ENCODE measurements at places on chromosomes 7 and 10.

GRCh38 chr7:108660465-108660864, 90.8 kb downstream of the DNAJB9 start:
- DNase-seq = no peak

DNA sequence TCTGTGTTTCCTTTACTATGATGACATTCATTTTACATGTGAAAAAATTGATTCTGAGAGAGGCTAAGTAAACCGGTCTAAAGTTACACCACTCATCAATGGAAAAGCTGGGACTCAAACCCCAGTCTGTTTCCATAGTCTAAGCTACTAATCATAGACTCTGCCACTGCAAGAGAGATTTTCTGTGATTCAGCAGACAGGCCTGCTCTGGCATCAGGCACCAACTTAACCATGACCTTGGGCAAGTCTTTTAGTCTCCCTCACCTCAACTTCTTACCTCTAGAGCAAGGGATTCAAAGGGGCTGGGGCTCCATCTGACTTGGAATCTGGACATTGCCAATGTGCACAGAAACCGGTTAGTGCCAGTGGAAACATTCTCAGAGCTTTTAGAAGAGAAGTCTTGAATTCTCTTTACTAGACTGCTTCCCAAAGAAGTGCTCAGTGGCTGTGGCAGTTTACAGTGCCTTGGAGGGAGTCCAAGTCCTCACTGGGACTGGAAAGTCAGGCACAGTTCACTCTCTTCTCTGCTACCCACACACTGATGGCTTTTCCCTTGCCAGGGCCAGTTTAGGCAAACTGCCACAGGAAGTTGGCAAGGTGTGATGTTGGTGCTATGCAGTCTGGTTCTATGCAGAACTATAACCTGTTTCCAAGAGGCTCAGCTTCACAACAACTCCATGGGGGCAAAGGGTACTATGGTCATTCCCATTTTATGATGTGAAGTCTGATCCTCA, 4.5 kb upstream of the BLNK start:
- DNase-seq = no peak

GRCh38 chr7:109073543-109073942, 503.9 kb downstream of the DNAJB9 start:
- no peak for DNase-seq

- peak; percentile 7 for DNase-seq
These were observed 564 bp downstream of the PDSS1 start for GRCh38 chr10:26697922-26698608.

GRCh38 chr7:44448922-44449583, 41.4 kb downstream of the NUDCD3 start:
- DNase-seq = no peak

DNA sequence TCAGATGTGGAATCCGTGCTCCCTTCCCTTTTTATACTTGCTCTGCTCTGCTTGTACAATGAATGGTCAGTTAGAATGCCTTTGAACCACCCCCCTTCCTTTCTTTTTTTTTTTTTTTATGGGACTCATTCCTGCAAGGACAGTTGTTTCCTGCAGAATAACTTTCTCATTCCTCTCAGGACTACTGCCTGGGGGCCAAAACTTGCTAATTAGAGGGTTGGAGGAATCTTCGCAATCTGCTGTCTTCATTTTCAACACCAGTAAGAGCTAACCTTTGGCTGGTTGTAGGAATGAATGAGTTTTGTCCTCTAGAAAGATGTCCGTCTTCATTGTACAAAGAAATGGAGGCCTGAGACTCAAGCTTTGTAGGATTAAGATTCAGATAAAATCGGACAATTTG, 868.1 kb downstream of the LRMDA start:
- DNase-seq = no peak

DNA sequence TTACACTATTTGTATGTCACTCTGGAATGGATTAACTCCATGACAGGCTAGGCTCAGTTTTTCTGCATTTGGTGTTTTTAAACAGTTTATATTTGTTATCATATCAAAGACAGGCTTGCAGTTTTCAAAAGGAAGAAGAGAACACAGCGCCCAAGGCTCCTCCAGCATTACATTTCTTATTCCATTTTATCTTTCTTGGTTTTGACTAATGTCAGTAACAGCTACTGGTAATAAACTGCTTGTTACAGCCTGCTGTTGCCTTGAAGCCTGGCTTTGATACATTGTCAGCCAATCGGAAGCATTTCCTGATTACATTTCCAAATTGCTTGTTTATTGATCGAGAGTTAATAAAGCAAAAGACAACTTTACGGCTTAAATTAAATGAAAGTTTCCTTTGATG, 166.0 kb upstream of the MDFIC start:
- no peak for DNase-seq

GRCh38 chr10:96090463-96090800, 39.7 kb upstream of the ZNF518A start:
- DNase-seq = no peak

DNA sequence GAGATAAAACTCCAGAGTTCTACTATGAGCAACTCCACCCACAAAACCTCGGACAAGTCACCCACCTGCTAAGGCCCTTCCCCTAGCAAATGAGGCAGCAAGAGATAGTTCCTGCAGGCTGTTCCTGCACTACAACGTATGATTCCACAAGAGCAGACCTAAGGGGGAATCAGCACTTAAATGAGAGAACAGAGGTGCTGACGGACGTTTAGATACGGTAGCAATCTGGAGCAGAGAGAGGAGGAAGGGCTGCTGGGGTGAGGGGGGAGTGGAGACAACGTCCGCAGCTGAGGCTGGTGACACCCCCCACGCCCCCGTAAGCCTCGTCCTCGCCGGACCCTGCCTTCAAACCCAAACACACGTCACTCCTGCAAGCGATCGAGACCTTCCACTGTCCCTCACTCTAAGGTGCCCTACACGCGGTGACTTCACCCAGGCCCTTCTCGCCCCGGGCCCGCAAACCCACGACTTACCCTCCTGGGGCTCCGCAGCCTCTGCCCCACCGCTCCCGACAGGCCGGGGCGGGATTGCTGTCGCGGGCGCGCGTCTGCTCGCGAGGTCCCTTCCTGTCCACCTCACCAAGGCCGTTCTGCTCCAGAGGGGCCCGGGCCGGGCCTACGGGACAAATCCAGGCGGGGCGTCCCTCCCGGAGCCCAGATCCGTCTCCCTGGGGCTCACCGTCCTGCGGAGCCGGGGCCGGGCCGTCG, 635 bp downstream of the ZNF12 start:
- peak; percentile 44 for DNase-seq

GRCh38 chr7:31304446-31304845, 36.1 kb downstream of the NEUROD6 start:
- DNase-seq = no peak

GRCh38 chr10:124721330-124722045, 22.7 kb downstream of the FAM53B start:
- no peak for DNase-seq

DNA sequence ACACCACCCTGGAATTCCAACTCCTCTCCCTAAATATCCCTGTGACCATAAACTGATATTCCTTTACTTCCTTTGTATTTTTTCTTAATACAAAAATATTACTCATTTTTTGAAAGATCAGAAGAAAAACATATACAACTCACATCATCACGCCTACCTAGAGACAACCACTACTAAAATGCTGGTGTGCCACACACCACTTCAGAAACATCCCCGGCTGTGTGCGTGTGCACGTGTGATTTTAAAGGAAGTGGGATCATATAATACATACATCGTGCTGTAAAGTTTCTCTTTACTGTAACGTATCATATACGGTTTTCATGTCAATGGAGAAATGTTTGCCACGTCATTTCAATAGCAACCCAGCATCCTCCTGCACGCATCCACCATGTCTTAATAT, 76.5 kb downstream of the ITIH5 start:
- DNase-seq = no peak

DNA sequence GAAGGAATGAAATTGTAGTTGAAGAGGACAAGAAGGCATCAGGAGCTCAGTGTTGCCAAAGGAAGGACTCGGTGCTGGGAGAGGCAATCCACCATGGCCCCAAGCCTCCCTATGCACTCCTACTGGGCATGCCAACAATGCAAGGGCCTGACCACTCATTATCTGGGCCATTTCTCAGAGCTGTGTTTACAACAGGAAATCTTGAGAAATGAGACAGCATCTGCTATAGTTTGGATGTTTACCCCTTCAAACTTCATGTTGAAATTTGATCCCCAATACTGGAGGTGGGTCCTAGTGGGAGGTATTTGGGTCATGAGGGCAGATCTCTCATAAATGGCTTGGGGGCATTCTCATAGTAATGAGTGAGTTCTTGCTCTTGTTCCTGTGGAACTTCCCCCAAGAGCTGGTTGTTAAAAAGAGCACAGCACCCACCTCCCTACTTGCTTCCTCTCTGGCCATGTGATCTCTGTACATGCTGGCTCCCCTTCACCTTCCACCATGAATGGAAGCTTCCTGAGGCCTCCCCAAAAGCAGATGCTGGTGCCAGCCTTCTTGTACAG, 50.8 kb upstream of the AOAH start:
- no peak for DNase-seq

DNA sequence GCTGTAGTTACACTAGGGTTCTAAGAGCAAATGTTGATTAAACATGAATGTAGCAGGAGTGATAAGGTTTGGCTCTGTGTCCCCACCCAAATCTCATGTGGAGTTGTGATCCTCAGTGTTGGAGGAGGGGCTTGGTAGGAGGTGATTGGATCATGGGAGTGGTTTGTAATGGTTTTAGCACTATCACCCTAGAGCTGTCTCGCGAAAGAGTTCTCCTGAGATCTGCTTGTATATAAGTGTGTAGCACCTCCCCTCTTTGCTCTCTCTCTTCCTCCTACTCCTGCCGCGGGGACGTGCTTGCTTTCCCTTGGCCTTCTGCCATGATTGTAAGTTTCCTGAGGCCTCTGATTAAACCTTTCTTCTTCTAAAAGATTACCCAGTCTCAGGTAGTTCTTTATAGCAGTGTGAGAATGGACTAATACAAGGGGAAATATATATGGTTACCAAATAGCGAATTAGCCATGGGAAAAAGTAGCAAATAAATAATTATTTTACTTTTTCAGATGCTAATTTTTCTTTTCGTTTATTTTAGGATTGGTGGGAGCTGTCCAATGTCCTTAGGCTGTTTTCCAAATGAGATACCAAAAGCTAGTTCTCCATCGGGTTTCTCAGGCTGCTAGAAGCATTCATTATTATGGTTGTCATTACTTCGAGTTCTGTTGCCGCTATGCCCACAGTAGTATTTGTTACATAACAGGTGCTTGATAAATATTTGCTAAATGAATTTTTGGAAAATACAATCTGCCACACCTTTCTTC, 58.7 kb downstream of the PTEN start:
- no peak for DNase-seq

- DNase-seq = no peak
These were observed 662.5 kb downstream of the KCNMA1 start for GRCh38 chr10:76975126-76975525.

DNA sequence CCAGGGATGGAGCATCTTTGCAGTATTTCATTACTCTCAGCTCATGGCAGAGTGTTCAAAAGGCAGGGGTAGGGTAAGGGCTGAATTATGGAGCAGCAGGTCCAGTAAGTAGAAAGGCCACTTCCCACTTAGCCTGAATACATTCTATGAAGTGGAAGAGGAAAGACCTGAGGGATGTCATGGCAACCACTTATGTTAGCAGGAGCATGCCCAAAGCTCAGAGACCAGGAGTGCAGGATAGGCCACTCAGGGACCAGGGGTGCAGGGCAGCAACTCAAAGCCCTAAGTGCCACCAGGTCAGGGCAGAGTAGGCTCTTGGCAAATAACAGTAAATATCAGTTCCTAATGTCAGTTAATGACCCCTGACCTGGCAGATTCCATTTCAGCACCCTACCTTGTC, 3.6 kb downstream of the SRI start:
- DNase-seq = no peak

DNA sequence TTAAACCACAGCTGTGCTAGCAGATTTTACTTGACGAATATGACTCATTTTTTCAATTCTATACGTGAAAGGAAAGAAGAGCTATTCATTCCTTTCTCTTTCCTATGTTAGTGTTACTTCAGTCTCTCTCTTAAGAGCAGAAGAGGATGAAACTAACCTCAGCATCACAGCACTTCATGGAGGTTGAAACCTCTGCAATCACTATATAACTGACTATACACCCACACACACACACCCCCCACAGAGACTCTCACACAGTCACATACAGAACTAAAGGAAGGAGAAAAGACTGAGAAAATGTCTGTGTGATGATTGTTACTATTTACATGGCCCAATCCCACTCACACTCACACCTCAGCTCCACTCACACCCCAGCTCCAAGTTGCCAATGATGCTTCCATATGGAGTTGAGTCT, 104.2 kb downstream of the KIF20B start:
- DNase-seq = no peak

DNA sequence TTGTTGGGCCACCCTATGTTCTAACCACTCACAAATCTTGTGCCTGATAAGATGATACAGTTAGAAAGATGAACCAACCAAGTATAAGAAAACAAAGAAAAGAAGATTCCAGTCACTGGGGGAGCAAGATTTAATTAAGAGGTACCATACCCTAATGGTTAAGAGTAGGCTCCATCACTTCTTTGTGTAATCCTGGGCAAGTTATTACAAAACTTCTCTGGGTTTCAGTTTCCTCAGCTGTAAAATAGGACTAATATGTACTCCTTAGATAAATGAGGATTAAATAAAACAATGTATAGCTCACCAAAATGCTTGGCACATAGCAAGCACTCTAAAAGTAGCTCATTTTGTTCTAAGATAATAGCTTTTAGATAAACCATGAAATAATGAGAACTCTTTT, 58.5 kb downstream of the ATAD1 start:
- DNase-seq = no peak

GRCh38 chr10:128867210-128867609, 599.8 kb upstream of the MGMT start:
- DNase-seq = no peak

DNA sequence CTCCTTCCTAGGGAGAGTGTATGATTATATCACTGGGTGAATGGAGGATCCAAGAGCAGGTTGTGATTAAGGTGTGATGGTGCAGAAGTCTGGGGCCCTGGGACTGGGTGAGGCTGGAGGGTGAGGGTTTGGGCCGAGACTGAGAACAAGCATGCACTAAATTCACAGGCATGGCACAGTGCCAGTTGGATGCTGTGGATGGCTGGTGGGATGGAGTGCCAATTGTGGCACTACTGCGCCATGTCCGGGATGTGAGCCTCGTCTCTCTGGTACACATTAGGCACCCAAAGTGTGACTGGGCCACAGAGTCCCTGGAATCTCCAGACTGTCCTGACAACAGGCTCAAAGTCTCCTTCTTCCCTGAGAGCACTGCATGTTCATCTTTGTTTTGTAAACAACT, 208.1 kb downstream of the EMX2 start:
- DNase-seq = no peak

- DNase-seq = no peak
These were observed 33.4 kb downstream of the SP4 start for GRCh38 chr7:21461282-21461681.

DNA sequence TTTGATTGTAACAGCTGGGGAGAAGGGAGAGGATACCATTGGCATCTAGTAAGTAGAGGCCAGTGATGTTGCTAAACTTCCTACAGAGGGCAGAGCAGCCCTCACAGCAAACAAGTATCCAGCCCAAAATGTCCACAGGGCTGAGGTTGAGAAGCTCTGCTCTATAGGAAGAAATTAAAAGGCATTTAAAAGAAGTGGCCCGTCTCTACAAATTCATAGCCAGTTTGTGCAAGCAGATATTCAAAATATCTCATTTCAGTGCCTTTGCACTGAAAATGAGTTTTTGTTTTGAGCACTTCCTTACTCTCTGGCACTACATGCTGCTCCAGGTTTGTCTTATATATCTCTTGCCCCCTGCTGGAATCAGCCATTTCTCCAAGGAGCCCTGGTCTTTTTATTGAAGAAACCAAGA, 330.0 kb downstream of the BBS9 start:
- DNase-seq = peak; percentile 22
